Nucleus accumbens (tissue), 56 donors: ENCODE measurements at places on chromosomes 3 and 15.

- no peak for DNase-seq
Measured at GRCh38 chr15:78103406-78104118, 11.2 kb downstream of the SH2D7 start.

GRCh38 chr3:110900576-110900975 lies 171.0 kb upstream of the NECTIN3 start:
- DNase-seq: no peak

- DNase-seq: no peak
Measured at GRCh38 chr3:112115161-112115739, 17.8 kb downstream of the GCSAM start.

- DNase-seq: no peak
Measured at GRCh38 chr15:39310633-39311032, 270.2 kb upstream of the THBS1 start.

DNA sequence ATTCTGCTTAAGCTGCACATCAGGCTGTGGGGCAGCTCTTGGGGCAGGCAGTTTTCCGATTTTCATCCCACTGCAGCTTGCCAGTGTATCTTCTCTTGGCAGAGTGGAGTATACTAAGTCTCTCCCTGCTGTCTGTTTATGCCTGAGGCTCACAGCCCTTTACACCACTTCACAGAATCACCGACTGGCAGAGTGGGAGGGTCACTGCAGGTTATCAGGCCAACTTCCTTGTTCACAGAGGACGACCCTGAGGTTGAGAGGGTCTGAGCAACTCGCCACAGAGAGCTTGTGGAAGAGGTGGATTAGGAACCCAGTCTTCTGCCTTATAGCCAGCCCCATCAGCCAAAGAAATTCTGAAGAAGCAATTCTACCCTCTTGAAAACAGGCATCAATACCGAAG lies 30.9 kb downstream of the KIF9 start:
- DNase-seq: no peak

- DNase-seq: no peak
Measured at GRCh38 chr15:79965846-79966630, 5.0 kb downstream of the BCL2A1 start.

GRCh38 chr3:187769771-187770170 lies 24.5 kb upstream of the BCL6 start:
- no peak for DNase-seq

DNA sequence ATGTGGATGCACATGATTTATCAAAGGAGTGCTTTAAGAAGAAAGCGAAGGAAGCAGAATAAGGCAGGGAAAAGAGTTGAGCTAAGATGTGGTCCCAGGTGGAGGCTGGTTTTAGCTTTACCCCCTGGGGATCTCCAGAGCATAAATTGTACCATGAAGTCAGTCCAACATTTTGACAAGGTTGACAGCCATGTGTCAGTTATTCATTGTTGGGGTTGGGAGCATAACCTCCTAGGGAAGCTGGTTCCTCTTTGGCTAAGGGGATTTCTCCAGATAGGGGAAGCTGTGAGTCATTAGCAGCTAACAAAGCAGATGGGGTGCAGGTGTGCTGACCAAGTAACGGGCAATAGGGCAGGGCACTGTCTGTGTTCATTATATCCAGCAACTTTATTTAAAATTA lies 123.7 kb upstream of the IGSF10 start:
- no peak for DNase-seq

GRCh38 chr3:73674280-73674679 lies 49.5 kb upstream of the PDZRN3 start:
- no peak for DNase-seq

DNA sequence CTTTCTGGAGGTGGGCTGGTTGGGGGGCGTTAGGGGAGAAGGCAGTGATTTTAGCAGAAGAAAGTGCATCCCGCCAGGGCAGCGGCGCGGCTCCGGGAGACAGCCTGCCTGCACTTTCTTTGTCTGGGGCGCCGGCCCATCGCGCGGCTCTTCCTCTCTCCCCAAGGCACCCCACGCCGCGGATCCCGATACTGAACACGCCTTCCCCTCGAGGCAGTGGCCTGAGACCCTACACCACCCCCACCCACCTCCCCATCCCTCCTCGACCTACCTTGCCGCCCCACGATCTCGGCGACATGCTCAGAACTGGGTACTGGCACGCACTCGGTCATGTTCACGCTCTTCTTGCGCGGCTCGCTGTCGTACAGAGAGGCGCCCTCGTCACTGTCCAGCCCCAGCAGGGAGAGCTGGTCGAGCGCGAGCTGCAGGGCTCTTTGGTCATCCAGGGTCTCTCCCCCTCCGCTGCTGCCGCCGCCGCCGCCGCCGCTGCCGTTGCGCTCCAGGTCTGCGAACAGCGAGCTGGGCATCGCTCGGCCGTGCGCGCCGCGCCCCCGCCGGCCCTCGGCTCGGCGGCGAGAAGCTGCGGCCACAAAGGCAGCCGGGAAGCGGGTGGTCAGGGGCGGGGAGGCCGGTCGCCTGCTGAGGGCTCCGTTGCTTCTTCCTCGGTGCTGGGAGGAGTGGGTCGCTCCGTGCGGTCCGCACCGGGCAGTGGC lies 483 bp downstream of the MEX3B start:
- no peak for DNase-seq

DNA sequence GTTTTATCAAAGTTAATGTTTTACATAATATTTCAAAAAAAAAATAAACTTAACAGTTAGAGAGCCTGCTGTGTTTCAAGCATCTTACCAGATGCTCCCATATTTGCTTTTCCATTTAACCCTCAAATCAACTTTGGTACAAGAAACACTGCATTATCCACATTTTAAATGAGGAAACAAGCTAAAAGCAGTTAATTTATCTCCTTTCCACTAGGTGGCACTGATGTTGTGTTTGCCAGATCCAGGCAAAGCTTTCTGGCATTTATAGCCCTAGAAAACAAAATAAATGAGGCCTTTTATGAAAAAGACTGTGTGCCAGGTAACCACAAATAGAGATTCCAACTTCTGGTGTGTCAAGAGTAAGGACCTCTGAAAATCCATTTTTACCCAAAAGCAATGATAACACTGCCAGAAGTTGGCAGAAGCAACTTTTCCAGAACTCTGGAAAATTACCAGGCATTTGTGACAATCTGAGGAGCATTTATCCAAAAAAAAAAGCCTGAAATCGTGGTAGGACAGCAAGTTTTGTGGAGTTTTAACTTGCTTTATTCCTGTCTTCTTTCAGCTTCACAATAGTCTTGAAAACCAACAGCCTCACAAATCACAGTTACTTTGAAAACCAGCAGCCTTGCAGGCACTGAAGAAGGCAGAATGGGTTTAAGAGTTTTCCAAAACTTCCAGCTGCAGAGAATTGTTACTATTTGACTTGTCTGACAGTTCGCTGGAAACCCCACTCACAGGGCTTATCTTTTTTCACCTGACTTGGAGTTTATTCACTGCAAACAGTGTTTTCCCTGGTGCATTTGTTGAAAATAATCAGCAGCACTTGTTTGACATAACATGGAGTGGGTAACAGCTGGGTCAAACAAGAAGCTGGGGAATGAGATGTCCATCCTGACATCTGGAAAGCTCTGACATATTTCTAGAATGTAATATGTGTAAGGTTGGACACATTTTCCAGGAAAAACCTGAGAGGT lies 9.2 kb downstream of the FAM162A start:
- DNase-seq: no peak

- DNase-seq: no peak
Measured at GRCh38 chr3:120855665-120856437, 52.2 kb upstream of the STXBP5L start.

- DNase-seq: no peak
Measured at GRCh38 chr15:85757073-85757938, 37.4 kb downstream of the KLHL25 start.

GRCh38 chr3:136919799-136920580 lies 37.8 kb upstream of the IL20RB start:
- no peak for DNase-seq

DNA sequence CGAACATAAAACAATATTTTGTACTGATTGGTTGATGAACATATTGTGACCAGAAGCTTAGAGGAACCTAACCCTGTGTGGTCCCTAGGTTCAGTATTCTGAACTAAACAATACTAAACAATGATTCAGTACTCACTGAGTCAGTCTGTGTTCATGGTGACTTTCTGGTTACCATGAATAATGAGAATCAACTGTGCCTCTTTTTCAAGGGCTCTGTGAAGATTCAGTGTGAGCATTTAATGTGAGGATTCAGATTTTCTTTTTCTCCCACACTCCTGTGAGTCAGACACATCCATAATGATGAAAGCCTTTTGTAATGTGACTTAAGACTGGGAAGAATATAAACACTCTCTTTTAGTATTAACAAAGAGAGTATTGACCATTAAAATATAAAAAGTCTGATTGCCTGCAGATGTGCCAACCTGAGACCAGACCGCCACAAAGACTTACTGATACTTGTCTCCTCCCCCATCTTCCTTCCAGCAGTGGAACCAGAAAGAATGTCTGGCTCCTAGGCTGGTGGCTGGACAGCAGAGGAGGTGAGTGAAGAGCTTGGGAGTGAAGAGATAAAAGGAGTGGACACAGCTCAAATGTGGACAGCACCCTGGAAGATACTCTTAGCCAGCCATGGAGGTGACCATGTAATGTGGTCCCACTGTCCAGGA lies 17.6 kb upstream of the ACTL6A start:
- DNase-seq: no peak

DNA sequence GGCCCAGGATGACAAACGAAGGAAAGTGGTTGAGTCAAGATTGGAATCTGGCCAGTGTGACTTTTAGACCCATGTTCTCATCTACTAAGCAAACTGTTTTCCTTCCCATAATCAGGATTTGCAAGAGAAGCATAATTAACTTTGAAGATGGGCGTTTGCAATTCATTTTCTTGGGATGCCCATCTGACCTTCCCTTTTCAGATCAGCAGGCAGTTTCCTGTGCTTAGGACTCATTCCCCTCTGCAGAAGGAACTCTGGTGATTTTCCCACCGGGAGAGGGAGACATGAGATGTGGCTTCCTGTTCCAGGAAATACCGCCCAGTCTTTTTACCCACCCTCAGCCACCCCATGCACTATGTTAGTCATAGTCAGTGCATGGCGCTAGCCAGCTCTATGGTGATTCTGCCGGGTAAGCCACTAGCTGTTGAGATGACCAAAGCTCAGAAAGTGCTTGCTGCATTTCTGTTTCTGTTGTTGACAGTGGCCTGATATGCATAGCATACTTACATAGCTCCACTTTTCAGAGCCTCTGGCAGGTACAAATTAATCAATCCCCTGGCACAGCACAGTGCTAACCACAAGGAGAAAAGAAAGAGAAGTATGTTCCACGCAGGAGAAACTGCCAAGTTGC lies 129.4 kb downstream of the VGLL4 start:
- DNase-seq: no peak

DNA sequence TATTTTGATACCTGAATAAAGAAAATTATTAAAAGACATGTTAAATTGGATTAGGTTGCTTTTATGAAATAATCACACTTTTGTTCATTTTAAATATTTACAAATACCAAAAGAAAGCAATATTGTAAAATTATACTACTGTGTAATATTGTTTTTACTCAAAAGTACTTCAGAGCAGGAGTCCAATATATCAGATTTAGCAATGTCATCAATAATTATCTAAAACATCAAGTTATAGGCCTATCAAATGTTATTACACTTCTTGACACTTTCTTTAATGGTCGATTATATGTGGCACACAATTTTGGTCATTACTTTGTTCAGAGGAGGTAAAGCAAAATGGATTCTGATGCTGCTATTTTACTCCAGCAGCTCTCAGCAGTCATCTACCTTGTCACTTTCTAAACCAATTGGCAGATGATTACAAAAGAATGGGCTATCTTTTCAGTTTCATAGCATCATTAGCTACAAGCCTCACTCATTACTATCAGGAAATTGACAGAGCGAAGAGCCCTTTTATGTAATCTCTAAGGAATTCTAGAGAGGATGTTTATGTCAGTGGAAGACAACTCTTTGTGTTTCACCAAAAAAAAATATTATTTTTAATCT lies 318.6 kb downstream of the PLOD2 start:
- no peak for DNase-seq

DNA sequence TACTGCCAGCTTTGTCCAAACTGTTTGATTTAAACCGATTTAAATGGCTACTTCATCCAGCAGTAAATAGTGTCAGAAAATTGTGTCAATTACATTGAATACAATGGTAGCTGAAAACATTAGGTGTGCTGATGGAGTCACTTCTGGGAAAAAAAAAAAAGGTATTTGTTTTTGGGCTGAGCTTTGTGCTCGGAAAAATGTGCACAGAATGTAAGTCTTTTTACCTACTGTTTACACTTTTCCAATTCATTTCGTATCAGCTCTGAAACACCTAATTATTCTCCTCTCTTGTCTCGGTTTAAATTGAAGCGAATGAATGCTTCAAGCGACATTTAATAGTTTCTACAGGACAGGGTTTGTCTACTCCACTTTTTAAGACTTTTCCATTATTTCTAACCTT lies 1078.4 kb downstream of the ROBO1 start:
- no peak for DNase-seq

GRCh38 chr15:69947394-69947793 lies 150.3 kb downstream of the TLE3 start:
- DNase-seq: no peak

GRCh38 chr15:26623071-26623470 lies 149.8 kb downstream of the GABRB3 start:
- DNase-seq: no peak

DNA sequence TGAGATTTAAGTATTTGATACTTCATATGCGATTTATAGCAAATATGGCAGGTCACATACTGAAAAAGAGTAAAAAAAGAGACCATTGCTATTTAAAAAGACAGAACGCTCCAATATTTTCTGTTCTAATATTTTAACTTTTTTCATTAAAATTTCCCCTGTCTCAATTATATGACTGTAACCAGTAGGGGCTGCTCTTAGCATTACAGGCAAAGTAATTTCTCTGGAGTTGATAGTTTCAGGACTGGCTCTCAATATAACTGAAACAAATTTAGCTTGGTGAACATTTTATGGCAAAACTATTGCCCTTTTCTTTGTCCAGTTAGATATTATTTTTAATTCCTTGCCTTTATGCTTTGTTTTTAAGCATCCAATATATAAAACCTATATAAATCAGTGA lies 286.3 kb upstream of the ROBO2 start:
- DNase-seq: no peak

DNA sequence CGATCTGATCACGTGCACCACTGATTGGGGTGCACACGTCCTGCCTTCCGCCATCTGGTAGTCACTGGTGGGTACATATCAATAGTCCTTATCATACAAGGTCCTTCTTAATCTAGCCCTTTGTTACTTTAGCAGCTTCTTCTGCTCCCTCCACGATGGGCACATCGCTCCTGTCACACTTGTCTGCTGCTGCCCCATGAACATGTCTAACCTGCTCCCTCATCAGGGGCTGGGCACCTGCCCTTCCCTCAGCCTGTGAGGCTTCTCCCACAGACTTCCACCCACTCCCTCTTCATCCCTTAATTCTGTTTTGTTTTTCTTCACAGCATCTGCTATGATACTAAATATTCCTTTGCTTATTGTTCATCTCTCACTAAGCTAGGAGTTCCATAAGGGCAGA lies 82.5 kb downstream of the UACA start:
- DNase-seq: no peak

- DNase-seq: no peak
Measured at GRCh38 chr15:80931191-80931590, 58.4 kb downstream of the MESD start.

- DNase-seq: no peak
Measured at GRCh38 chr15:40512440-40512839, 41.7 kb downstream of the CHST14 start.
